Stimulated activated CD4-positive, alpha-beta T cell treated with anti-CD3 and anti-CD28 coated beads, Interleukin-15, amount 100 ng/mL, for 48 hours (primary cell): ENCODE measurements at places on chromosomes 2 and 18.

DNA sequence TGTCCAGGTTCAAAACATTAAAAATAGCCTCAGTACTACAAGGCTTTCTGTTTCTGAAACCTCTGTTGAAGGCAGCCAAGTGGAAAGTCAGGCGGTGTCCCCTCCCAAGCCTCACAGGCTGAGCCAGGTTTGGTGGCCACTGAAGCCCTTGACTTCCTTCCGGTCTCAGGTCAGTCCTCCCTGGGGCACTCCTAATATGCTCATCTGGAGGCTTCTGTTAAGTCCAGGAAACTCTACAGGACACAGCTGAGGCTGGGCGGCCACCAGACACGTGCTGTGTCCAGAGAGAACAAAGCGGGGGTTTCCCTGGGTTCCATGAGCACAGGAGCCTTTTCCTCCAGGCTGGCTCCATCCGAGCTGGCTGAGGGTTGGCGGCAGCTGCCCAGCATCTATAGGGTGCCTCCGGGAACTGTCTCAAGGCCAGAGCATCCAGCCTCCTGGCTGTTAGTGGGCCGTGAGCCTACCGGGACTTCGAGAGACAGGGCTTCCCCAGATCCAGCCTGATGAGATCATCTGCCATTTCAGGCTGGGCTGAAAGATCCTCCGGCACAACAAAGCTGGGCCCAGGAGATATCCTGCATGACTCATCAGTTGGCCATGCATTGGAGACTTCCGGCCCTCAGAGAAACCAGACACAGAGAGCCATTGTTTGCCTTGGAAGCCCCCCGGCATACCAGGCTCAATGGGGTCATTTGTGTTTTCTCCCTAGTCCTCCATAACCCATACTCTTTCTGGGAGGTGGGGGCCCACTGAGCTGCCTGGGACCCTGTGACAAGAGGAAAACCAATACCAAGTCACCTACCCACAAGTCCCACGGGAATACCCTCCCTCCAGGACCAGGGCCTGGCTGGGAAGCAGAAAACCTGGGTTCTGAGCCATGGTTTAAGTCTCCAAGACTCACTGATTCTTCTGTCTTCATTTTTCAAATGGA is 71.7 kb downstream of the HS1BP3 start:
- DNase-seq, result no peak

DNA sequence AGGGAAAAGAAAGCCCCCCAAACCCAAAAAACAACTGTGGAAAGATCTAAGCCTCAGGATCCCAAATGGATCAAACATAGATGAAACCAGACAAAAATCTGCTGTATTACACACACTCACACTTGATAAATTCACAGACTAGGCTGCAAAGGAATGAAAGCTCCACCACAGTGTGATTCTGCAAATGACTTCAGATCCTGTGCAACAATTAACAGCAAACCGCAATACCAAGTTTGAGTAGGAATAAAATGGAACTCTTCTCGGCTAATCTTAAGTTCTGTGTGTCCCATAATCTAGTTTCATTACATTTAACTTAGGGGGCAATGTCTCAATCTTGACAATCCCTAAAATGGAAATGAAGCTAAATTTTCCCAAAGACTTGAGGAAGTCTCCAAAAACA is 11.9 kb downstream of the CLK1 start:
- no peak for DNase-seq

- DNase-seq, result no peak
Measured at GRCh38 chr18:33116376-33116775, 324.1 kb downstream of the CCDC178 start.

DNA sequence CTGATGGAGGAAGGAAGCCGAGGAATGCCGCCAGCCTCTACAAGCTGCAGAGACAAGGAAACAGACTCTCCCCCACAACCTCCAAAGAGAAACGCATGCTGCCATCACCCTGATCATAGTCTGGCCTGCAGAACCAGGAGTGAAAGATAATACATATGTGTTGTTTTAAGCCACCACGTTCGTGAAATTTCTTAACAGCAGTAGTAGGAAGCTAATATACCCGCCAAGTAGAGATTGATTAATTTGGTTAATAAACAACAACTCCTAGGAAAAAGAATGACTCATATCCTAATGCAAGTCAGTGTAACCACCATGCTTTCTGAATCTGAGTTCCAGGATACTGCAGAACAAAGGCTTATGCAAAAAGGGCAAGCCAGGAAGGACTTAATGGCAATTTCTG is 36.6 kb downstream of the LONRF2 start:
- no peak for DNase-seq

DNA sequence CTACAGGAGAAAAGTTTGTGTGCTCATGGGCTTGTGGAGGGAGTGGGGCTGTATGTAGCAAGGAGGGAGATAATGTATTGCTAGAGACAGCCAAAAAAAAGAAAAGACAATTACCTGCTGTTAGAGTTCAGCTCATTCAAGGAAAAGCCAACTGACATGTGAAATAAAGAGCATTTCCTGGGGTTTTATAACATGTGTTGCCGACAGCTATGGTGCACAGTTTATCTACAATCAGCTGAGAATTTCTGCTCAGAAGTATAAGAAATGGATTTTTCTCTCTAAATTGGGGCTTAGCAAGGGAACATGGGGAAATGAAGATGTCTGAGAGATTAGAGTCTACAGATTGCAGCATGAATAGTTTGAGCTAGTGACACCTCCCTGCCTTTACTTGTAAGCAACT is 674.1 kb downstream of the SUCLG1 start:
- DNase-seq, result no peak

GRCh38 chr18:37409878-37410277 is 155.7 kb downstream of the CELF4 start:
- DNase-seq, result no peak

GRCh38 chr2:31067259-31067658 is 71.0 kb downstream of the GALNT14 start:
- no peak for DNase-seq
